ENCODE measurements at places on chromosomes 11 and 22.

DNA sequence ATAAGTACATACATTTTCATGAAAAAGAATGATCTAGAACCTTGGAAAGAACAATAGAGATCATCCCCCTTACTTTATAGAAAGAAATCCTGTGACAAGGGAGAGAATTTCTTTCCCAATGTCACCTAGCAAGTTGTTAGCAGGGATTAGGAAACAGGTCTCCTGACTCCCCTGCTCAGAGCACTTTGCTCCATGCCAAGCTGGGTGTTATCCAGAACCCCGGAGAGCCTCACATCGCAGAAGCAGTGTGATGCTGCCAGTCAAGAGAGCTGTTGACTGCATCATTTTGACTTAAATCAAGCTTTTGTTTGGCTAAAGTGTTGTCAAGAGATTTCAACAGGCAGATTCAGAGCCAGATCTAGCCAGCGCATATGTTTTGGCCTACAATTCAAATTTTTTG, 3.6 kb upstream of the RRAS2 start:
- no peak for ATAC-seq

GRCh38 chr11:15499674-15500073, 385.0 kb downstream of the INSC start:
- no peak for ATAC-seq

DNA sequence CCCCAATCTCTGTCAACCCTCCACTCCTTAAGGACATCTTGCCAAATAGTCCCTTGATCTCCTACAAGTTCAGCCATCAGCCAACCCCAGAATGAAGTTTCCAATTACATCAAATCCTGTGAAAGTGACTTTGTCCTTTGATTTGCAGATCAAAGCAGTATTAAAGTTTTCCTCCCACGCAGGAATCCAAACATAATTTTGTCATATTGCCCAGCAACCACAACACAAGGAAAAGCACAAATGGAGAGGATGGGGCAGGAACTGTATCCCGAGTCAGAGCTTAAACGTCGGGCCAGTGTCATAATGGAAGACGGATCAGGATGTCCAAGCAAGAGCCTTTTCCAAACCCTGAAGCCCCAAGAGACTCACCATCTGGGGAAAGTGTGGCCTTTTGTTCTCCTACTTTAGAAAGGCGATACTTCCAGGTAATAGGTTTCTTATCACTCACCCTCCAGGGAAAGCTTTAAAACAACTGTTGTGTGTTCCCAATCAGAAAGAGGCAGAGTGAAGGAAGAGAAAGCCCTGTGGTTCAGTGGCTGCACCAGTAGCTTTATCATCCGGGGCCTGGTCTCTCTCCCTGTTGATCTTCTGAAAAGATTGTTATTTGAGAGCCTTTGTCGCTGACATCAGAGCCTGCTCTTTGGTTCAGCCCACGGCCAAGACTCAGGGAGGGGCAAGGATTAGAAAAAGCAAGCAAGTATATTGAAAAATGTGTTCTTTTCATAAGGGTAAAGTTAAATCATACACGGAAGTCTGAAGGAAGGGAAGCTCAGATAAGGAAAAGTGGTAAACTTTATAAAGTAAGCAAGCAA, 41.7 kb downstream of the EXPH5 start:
- ATAC-seq = no peak

GRCh38 chr11:37804666-37805065, 1206.6 kb upstream of the RAG2 start:
- no peak for ATAC-seq

DNA sequence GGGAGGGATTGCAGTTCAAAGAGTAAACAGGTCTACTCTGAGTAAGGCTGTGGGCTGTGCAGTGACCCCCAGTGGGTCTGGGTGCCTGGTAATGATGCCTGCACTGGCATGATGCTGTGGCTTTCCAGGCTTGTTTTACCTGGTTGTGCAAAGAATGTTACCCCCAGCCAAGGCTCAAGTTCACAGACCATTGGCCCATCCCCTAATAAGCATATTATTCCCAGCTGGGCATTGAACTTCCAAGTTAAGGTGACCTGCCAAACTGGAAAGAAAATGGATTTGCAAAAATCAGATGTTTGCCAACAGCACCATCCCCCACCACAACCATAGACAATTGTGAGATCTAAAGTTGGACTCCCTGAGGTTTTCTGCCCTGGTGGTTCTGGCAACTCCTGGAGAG, 7.9 kb upstream of the EHF start:
- ATAC-seq = no peak

DNA sequence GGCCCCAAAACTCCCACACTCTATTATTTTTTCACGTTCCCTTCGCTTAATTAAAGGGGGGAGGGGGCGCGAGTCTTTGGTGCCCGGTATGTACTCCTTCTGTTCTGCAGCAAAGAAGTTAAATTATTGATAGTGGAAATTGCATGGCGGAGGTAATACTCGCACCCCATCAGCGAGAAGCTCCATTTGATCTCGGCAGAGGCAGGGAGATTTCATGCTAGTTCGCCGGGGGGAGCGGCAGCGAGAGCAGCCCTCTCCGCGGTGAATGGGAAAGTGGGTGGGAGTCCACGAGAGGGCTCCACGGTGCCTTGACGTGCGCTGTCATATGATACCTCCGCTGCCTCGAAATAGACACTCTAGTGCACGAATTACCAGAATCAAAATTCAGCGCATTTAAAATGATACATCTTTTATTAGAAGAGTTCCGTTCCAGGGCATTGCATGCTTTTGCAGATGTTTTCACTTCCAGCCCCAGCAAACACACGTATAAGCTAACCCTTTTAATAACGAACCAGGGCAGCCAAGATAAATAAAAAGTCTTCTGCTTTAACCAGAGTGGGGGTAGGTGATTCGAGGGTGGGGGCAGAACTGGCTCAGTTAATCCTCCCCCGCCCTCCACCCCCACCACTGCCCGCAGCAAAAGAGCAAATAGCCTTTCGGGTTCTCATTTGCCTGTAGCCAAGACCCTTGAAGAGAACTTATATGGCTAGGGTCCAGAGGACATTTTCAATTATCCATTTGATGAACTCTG, 1.3 kb upstream of the BDNF start:
- ATAC-seq = no peak

GRCh38 chr22:48692734-48693376, 1134.8 kb downstream of the BRD1 start:
- no peak for ATAC-seq

DNA sequence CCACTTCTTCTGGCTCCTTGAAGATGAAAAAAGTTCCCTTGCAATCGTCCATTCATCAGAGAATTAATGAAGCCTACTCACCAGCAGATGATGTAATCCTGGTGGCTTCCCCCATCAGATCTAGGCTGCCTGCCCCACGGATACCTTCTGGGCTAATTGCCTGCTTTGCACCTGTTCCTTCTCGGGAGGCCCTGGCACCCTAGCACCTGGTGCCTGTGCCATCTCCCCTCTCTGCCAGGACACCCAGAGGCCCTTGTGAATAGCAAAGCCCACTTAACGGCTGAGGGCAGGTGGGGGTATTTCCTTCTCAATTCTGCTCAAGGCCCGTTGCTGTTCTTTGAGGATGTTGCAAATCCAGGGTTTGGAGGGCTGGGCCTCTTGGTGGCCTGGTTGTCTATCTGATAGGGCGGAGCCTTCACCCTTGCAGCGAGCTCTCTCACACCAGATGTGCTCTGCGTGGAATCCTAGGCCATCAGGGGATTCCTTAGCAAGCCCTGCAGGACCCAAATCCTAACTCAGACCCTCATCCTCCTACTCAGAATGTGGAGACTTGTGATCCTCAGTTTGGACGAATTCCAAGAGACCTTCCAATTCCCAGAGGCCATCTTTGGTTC, at the start of gene LMO2:
Gene LMO2 (minus strand): TSS at position 363 of the 614 bp plus-strand sequence. CDS start 22,360 bp downstream, outside the sequence.
- ATAC-seq = no peak

GRCh38 chr11:120911943-120912342, 112.0 kb upstream of the TBCEL start:
- ATAC-seq = no peak

DNA sequence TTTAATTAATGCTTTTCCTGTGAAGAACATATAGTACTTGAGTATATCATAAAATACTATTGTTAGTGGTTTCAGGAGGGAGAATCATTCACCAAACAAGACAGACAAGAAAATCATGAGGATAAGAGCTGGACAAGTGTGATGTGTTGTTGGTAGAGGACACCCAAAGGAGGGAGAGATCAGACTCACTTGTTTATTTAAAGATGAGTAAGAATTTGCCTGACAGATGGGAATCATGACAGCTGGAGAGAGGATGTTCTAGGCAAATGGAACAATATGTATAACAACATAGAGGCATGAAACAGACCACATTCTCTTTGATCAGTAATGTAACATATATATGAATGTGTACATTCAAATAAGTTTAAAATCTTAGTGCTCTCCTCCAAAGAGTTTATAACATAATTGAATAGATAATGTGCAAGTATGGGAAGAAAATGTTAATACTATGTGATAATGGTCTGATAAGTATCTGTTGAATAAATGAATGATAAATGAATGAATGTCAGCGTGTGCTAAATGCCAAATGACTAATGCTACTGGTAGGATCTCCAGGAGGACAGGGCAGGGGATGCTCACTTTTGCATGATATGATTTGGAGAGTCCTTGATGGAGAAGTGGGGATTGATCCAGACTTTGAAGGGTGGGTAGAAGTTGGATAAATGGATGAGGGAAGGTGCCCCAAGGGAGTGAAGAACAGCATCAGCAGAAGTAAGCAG, 228.9 kb upstream of the SORL1-AS1 start:
- no peak for ATAC-seq

DNA sequence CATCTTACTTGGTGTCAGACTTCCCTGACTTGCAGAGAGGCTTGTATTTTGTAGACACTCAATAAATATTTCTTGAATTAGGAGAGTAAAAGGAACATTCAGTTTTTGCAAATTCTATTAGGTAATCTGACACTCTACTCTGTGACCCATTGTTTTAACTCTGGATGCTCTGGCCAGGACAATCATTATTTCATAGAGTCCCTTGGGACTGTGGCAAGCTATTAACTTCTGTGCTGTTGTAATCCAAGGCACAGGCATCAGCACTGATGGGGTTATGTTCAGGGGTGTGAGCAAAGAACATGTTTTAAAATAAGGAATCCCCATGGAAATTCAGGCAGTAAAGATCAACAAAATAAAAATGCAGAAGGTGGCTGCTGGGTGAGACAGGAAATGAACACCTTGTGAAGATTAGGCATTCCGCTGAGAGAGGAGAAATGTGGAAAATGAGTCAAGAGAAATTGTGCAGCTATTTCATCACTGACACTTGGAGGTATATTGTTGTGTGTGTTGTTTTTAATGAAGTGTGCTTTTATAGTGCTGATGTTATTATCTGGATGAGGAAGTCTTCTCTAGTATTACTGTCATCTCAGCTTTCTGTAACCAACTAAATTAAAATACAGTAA, 175.2 kb downstream of the WNT11 start:
- no peak for ATAC-seq

DNA sequence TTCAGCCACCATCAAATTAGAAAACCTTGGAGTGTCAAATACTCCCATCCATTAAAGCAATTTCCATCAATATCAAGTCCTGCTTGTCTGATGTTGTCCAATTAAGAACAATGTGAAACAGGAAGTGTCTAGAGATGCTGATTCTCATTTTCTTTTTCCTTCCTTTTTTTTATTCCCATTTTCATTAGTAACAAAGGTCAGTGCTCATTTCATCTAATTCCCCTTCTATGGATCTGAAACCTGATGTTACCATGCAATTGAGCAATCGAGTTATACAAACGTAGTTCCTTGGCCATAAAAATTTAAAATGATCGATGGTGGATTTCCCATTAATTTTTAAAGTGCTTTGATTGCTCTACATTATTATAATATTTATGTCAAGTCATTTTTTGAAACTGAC, 330.6 kb upstream of the ZC3H12C start:
- no peak for ATAC-seq

Data from activated CD4-positive, CD25-positive, alpha-beta regulatory T cell treated with anti-CD3 and anti-CD28 coated beads, Interleukin-2, amount 50 U/mL, for 24 hours (primary cell).